NCI-H1048 (cell line): ENCODE measurements at places on chromosomes 2 and 18.

DNA sequence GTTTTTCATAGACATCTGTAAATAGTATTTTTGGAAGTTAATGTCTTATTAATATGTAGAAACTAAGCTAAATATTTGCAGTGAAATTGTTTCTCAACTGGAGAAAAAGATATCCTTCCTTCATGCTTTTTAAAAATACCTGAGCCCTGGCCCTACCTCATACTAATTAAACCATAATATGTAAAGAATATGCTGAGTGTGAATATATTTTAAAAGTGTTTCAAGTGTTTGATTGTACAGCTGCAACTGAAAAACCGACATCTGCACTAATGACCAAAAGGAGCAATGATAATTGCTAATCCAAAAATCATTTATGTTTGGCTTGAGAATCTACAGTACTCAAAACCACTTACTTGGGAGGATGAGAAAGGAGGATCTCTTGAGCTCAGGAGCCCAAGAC, 156.7 kb downstream of the MBD5 start:
- DNase-seq, result no peak

DNA sequence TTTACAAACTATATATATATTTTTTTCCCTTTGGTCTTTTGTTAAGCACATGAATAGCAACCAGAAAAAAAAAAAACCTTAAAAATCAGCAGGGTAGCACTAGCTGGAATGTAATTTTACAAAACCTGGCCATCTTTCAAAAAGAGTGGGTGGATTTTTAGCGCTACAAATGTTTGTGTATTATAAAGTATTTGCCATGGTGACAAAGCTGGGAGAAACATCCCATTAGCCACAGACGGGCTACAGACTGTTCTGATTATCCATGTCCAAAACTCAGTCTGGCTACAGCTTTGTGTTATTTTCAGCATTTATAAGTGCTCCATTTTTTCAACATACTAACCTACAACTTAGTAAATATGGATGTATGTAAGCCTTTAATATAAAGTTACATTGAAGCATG, 249.5 kb upstream of the TANK start:
- DNase-seq, result no peak

GRCh38 chr2:51013079-51013932, 18.6 kb downstream of the NRXN1 start:
- peak; percentile 32 for DNase-seq

DNA sequence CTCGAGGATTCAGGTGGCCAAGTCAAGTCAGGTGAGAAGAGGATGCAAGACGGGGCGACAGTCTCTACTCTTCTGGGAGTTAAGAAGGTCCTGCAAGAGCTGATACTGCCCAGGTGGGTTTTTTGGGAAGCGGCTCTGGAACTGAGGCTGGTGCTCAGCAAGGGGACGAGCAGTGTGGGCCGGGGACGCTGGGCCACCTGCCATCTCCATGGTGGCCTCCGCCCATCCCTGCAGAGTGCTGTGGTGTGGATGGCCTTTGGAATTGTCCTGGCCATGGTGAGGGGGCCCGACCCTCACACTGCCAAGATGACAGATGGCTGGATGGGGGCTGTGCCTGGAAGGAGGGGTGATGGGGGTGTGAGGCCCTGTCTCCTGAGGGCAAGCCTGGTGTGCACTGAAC, 34.2 kb upstream of the LDLRAD4 start:
- no peak for DNase-seq

DNA sequence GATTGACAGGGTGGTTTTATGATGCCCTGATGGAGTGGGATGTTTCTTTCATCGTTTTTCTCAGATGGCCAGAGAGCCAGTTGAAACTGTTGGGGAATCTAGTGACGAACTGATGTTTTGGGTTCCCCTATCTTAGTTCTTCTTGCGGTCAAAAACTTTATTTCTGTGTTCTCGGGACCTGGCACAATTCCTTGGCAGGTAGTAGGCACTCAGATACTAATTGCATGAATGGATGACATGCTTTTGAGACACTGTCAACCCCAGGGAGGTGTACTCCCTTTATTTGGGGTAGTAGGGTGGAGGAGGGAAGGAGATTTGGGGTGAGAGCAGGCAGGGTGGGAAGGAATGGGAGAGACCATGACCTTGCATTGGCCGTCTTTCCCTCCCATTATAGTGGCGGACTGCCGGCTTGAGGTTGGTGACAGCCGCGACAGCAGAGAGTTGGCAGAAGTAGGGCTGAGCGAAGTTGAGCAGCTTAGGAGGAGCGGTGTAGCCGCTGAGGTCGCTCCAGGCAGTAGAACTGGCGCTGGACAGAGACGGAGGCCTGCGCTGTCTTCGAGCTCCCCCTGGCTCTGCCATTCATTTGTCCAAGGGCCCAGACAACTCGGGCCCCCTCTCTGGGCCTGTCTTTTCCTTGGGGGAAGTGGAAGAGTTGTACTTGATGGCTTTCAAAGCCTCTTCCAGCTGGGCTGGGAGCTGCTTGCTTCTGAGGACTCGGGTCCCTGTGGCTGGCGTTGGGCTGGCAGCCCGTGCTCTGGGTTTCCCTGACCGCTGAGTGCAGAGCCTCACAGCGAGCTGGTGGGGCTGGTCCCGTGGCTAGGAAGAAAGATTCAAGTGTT, 2.6 kb downstream of the TET3 start:
- DNase-seq, result no peak

DNA sequence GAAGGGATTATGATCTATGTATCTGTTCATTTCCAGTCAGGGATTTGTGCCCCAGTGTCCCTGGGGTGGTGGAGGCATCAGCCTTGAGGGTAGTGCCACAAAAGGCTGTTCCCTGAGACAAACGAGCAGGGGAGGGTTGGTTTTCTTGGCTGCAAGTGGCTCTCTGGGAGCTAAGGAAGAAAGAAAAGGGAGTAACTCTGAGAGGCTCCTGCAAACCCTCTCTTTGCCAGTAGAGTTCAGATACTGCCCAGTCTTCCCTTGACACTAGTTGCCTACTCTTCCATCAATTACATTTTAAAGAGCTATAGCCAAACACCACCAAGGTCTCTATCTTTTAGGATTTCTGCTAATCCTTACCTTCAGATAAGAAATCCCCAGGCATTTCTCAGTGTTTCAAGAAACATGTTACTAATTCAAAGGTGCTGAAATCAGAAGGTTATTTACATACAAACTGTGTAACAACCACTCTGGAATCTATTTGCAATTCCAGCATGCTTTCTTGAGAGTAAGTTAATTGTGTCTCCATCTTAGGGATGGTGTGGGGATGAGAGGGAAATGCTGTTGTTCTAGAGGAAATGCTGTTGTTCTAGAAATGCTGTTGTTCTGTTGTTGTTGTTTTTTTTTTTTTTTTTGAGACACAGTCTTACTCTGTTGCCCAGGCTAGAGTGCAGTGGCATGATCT, 18.7 kb upstream of the KCTD1 start:
- no peak for DNase-seq

- no peak for DNase-seq
Measured at GRCh38 chr18:10128921-10129501, 215.2 kb downstream of the VAPA start.

GRCh38 chr2:286774-287392, 1.0 kb downstream of the ALKAL2 start:
- no peak for DNase-seq

DNA sequence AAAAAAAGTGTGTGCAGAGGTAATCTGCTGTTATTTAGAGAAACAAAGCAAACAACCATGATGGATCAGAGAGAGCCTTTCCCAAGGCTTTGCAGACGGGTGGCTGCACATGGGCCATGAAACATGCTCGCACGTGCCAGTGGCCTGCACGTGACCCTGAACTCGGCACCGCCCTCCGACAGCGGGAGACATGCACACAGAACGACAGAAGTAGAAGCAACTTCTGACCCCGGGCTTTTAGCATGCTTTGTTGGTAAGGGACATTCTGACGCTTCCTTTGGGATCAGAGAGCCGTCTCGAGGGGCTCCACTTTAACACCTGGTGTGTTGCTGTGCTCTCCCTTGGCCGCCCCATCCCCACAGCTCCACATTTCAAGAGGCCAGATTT, 112.5 kb downstream of the KCNF1 start:
- no peak for DNase-seq
